Cardiac muscle cell (in vitro differentiated cells and primary cell): ENCODE measurements at places on chromosomes 5 and 9. TPM values are rescaled to one million over a fixed set of nuclear protein-coding genes. Genes with fewer than 3 reads are reported as not detected.
A peak's percentile ranks its signal among the peaks of the same experiment; 100 is the strongest.

- DNase-seq = no peak
Observed at GRCh38 chr5:131182839-131183238, 12.1 kb downstream of the LYRM7 start.

DNA sequence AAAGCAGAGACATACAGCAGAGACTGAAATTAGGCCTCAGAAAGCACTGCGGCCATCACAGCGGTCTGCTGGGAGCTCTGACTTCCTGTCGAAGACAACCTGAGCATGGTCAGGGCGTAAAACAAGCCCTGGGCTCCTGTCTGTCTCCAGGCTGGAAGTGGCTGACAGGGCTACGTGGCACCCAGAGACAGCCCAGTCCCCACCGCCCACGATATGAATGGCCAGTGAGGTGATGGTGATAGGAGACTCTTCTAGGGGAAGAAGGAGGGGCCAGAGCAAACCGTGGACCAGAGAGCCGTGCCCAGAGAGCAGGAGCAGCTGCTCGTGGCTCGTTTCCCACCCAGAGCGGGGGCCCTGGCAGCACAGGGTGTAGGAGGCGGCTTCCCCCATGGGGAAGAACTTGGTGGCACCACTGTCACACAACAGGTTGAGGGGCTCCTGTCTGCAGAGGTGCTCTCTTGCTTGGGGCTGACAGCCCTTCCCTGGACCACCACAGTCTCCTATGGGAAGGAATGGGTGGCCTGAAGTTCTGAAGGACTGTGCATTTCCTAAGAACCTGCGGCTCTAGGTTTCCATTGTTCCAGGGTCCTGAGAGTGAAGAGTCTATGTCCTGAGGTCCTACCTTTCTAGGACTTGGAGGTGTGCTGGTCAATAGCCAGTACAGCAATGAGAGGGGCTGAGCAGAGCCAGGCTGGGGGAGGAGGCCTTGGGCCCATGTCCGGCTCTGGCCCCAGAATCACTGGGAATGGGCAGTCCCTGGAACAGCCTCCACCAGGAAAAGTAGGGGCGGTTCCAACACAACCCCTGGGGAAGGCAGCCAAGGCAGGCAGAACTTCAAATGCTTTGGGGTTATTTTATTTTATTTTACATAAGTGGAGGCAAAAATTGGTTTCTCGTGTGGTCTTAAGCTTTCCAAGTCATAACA, 56.4 kb downstream of the BARX1 start:
- DNase-seq = no peak

DNA sequence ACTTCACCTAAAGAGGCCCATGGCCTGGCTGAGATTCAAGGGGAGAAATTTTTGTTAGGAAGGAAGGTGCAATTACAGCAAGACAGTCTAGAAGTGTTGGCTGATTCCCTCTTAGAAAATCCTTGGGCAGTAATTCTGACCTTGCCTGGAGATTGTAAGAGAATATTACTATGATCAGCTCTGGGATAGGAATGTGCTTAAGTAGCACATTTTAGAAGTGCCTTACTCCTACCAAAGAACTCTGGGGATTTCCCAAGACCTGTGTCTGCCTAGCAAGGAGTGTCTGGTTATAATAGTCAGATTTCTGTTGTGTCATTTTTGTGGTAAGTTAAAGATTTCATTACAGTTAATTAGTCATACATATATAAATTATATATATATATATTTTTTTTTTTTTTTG, 52.3 kb downstream of the NLN start:
- peak; percentile 73 for DNase-seq

- no peak for DNase-seq
Observed at GRCh38 chr9:79684711-79685575, 113.2 kb downstream of the TLE4 start.

DNA sequence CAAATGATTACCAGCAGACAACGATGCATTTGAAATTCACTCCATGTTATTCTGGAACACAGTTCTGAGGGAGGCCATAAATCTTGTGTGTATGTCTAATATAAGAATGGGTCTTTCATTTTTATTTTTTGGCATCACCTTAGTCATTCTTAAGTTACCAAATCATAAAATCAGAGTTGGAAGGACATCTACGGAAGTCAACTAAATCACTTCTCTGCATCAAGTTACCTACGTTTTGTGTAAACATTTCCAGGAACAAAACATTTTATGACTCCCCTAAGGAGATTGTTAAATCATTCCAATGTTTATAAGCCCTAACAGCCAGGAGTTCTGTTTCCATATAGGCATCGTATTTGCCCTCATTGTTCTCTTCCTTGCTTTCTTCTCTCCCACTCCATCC, 378.2 kb downstream of the FAM170A start:
- no peak for DNase-seq

DNA sequence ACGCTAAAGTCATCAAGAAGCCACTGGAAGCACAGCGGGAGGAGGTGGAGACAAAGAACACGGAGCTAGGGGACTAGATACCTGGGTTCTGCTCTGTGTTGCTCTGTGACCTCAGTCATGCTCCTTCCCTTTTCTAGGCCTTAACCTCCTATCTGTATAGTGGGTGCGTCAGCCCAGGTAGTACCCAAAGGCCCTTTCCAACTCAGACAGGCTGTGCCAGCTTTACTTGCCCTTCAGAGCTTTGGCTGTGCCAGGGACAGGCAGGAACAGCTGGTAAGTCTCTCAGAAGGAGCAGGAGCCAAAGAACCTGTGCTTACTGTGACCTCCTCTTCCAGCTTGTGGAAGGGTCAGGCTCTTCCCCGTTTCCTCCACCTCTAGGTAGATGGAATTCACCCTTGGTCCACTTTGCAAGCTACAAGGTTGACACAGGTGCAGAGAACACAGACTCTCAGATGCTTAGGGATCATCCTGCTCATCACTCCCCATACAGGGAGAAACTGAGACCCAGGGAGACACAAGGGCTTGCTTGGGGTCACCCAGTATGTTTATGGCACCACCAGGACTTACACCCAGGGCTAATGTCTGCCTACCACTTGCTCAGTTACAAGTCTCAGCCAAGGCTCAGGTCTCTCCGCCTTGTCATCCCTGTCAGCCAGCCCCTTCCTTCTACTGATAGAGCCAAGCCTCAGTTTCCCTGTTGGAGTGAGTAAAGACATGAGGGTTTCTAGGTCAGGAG, 1.7 kb downstream of the CCDC69 start:
- no peak for DNase-seq

The RGMB gene
- total RNA-seq = 15.6 and 18.4 TPM in 2 replicates

GRCh38 chr5:101679816-101680215, 616.3 kb downstream of the SLCO4C1 start:
- no peak for DNase-seq

GRCh38 chr5:155258161-155258560, 244.6 kb downstream of the KIF4B start:
- DNase-seq = no peak

The RFESD gene
- total RNA-seq = 0.11 and 1.3 TPM in 2 replicates

DNA sequence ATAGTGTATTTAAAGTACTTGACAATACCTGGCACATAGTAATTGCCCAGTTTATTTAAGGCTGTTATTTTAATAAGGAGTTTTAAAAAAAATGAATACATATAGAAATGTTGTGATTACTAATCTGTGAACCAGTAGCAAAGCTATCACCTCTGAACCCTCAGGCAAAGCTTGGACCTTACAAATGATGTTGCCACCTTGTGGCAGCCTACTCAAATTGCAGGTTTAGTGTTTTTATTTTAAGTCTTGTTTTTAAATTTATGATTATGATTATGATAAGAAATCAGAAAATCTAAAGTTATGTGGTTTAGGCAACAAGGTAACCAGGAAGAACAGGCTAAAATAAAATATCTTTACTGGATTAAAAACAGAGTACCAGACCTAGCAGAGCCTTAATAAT, 35.8 kb downstream of the PPARGC1B start:
- DNase-seq = no peak

The HINT1 gene
- 125 and 145 TPM in 2 replicates for total RNA-seq

DNA sequence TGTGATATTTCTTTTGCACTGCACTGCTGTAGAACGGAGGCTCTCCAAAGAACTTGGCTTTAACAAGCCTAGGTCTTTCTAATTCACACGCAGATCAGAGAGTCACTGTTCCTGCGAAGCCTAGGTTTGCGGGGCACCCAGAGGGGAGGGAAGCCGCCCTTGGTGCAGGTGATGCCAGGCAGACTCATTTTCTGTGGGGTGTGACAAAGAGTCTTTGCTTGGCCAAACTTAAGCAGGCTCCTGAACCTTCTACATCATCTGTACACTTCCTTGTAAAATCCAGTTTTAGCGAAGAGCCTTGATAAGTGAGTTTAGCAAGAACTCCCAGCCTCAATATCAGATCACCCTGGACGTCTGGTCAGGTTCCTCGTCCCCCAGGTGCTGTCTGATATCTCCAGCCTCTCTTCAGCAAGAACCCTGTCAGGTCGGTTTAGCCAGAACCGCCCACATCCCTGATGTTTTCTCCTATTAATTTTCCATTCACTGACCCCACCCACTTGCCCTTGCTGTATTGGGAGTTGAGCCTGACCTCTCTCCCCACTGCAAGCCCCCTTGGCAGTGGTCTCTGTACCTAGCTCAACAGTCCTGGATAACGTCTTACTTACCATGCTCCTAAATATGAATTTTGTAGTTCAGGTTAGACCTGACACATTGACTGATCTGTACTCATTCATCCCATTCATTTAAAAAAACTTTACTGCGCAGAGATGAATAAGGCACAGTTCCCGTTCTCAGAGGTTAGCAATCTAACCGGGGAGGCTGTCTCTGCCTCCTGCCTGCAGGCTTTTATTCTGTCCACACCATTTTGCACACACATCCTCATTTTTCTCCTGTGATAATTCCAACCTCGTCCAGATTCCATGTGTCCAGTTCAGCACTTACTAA, 880 bp upstream of the UBAC1 start:
- no peak for DNase-seq

The PCSK1 gene
- not detected in 2 replicates for total RNA-seq

GRCh38 chr9:72703574-72703973, 182.2 kb downstream of the TMC1 start:
- DNase-seq = peak; percentile 2

DNA sequence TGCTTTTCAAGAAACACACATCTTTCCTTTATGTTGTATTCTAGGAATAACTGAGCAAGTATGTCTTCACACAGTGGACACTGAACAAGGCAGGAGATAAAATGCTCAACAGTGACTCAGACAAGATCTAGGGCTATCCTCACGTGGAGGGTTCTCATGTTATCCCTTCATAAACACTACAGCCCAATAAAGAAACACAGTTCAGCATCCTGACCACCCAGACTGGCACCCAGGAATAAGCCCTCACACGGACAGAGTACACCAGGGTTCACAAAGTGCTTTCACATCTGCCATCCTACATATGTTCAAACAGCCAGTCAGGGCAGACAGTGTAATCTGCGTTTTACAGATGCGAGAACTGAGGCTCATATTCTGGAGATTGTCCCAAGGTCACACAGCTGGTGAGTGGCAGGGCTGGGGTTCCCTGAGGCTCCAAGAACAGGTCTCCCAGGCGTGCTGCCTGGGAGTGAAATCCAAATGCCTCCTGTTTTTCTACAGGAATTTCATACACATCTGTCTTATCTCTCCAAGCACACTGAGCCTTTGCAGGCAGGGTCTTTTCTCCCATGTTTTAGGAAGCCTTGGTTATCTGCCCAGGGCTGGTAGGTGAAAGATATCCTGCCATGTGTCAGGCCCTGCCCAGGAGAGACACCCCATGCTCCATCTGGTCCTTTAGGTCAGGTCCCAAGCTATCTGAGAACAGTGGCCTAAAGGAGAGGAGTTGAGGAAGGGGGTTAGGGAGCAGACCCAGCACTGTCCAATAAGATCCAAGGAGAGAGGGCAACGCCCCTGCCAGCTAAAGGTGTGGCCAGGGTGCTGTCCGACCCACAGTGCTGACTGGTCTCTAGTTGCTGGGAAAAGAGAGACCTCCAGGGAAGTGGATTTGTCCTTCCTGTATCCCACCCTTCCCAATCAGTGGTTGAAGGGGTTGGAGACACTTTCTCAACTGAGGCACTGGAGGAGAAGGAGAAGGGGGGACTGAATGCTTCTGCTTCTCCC, 47.9 kb upstream of the XPA start:
- DNase-seq = peak; percentile 58

The ANGPTL2 gene
- total RNA-seq = 3.6 and 5.8 TPM in 2 replicates

The HAPLN1 gene
- total RNA-seq = 11.9 and 14.3 TPM in 2 replicates

The TMC1 gene
- total RNA-seq = not detected in 2 replicates

The LNPEP gene
- 22.7 and 41.0 TPM in 2 replicates for total RNA-seq

DNA sequence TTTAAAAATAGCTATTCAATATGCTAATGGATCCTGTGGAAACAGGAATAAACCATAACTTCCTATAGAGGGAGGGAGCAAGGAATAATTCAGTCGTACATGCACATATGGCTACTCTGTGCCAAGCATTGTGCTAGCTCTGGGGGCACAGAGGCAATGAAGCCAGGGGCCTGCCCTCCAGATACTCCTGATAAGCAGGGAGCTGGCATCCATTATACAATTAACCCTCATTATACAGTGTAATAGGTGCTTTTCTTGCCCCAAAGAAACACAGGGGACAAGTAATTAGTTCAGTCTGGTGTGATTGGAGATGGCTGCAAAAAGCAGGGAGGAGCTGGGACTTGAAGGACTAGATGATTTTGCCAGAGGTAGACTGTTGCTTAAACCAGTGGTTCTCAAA, 200.4 kb downstream of the SREK1 start:
- DNase-seq = no peak

The IQGAP2 gene
- total RNA-seq = 8.7 and 10.8 TPM in 2 replicates
